ENCODE measurements at places on chromosomes 4 and X.

DNA sequence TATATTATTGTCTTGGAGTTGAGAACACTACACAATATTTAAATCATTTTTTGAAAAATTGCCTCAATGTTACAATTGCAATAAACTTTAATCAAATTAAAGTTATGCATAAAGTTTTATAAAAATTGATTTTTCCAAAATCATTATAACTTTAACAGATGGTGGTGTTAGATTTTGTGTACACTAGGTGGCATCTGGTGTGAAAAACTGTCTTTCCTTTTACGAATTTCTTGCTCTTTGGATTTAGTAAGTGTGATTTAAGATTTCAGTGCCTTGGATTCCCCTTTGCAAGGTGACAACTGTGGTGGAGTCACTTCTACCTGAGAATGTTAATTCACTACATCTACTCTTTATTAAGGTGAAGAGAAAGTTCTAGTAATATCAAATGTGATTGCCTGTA is 91.6 kb downstream of the AREG start:
- no peak for DNase-seq

DNA sequence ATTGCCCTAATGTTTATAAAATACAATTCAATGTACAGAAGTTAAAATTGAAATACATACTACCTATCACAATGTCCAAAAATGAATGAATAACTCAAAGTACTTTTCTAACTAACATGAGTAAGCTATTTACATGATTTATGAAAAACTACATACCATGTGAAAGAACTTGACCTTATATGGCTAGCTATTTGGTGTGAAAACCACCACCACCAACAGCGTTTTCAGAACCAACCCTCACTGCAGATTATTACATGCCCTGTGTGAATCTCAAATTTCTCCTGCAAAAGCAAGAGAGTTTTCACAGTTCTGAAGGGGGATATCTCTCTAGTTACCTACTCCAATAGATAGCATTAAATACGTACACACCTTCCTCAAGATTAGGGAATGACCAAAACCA is 198.5 kb downstream of the SPATA18 start:
- DNase-seq, result no peak

DNA sequence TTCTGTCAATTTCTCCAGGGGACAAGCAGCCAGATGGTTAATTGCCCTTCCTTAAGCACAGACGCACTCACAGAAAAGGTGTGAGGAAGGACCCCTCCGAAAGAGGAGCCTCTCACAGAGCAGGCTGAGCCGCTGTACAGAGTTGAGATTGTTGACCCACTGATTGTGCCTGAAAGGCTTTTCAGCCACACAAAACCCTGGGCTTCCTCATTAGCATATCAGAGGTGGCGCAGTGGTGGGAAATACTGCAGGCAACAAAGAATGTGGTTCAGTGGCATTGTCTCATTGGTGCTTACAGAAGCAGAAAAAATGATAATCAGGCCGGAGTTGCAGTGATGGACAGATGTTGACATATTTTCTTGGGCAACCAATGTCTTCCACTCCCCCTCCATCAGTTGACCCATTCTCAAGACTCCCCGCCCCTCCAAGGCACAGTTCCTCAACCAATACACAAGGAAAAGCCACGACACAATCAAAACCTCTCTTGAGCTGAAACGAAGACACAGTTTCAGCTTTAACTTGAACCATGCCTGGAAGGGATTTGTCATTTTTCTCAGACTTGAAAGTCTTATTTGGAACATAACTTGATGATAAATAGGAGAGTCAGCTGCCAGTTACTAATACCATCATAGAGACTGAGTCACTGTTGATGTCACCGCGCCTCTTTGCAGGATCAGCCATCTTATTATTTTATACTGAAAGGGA is 53.1 kb downstream of the ATXN3L start:
- no peak for DNase-seq

- no peak for DNase-seq
These were observed 733.7 kb upstream of the PABPC4L start for GRCh38 chr4:134935320-134935719.

- peak; percentile 65 for DNase-seq
These were observed 19.9 kb upstream of the MXD4 start for GRCh38 chr4:2281575-2282343.

DNA sequence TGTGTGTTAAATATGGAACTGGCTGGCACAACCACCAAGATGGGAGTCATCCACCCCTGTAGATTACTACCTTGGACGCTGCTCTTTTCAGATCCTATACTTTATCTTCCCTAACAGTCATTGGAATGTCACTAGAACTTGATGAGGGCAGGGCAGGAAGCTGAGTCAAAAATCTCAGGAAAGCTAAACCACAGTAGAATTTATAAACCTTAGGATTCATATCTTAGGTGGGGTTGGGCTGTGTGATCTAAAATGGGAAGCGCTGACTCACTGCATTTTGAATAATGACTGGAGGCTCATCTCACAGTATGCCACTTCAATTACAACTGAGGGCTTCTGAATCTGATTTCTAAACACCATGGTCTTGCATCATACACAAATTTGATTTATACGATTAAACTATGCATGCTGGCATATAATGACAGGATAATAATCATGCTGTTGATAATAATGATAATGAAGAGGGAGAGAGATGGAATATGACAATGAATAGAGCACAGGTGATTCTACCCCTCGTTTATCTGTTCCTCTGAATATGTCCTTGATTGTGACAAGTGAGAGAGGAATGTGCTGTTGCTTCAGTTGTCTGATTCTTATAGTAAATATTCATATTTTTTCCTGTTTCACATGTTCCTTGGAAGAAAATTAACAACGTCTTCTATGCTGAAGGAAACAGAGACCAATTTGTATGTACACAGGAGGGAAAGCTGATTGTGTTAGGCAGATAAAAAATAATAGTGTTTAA is 270.3 kb upstream of the HS3ST1 start:
- DNase-seq, result no peak

DNA sequence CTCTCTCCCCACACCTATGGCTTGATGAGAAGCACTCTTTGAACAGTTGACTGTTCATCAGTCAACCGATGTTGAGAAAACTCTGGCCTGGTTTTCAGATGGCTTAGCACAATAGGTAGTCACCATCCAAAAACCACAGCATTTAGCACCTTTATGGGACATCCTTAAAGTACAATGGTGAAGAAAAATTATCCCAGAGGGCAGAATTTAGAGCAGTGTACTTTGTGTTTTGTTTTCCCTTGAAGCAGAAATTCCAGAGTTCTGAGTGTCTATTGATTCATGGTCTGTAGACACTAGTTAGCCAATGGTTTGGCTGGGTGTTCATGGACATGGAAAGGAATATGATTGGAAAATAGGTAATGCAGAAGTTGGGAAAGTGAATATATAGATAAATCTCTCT is 487.0 kb downstream of the PDHA2 start:
- DNase-seq, result no peak

DNA sequence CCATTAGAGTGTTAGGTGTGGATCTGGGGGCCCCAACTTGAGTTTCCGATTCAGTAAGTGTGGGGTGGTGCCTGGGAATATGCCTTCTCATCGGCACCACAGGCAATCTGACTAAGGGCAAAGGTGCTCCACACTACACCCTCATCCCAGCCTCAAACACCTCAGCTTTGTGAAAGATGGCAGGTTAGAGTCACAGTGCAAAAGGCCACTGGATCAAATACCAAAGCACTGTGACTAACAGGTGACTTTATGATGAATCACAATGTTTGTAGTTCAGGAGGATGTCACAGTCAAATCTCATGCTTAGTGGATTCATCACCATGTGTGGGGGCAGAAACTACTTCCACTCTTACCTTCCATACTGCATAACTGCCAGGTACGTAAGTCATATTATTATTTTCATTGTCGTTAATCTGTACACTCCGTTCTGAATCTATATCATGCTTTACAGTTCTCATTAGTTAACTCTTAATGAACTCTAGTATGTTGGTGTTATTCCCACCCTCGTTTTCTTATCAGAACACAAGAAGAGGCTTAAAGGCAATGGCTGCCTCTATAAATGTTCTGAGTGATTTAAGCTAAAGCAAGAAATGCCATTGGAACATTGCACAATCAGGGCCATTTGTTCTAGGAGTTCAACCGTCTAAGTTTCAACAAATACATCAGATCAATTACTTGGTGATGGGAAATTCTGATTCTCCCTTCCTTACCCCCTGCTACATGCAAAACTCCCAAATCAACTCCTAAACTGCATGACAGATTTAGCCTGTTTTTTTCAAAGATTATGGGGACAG is 50.2 kb downstream of the PRKG2 start:
- no peak for DNase-seq

- DNase-seq, result no peak
These were observed 10.3 kb upstream of the PHEX start for GRCh38 chrX:22021751-22022324.

- no peak for DNase-seq
These were observed 15.2 kb upstream of the CXCL6 start for GRCh38 chr4:73821325-73821724.

DNA sequence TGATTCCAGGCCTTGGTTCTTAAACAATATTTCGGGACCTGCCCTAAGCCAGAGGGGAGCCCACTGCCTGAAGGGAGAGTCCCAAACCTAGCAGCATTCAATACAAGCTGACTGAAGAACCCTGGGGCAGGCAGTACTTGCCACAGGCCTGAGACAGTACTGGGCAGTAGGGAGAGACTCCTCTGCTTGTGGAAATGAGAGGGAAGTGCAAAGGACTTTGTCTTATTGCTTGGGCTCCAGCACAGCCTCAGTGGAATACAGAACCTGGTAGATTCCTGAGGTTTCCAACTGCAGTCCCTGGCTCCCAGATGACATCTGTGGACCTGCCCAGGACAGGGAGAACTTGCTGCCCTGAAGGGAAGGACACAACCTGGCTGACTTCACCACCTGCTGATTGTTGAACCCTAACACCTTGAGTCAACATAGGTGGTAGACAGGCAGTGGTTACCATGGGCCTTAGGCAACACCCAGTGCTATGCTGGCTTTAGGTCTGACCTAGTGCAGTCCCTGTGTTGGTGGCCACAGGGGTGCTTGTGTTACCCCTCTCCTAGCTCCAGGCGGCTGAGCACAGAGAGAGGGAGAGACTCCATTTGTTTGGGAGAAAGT is 20.3 kb upstream of the ABCG2 start:
- DNase-seq, result no peak

Measured in activated T-helper 1 cell treated with anti-CD3 and anti-CD28 coated beads, Interleukin-2, amount 50 U/mL, for 16 hours (primary cell).